ENCODE measurements at places on chromosomes 6 and 20. TPM values are rescaled to one million over a fixed set of nuclear protein-coding genes. Genes with fewer than 3 reads are reported as not detected.

- DNase-seq = no peak
Observed at GRCh38 chr20:64041781-64042053, 5.7 kb downstream of the C20orf204 start.

The CLPSL2 gene
- total RNA-seq = not detected

- DNase-seq = no peak
Observed at GRCh38 chr6:52227495-52227894, 16.8 kb downstream of the IL17F start.

The SPTLC3 gene
- 2.2 TPM for total RNA-seq

The PDE10A gene
- total RNA-seq = 25.1 TPM

The LAMA5 gene
- 101 TPM for total RNA-seq

DNA sequence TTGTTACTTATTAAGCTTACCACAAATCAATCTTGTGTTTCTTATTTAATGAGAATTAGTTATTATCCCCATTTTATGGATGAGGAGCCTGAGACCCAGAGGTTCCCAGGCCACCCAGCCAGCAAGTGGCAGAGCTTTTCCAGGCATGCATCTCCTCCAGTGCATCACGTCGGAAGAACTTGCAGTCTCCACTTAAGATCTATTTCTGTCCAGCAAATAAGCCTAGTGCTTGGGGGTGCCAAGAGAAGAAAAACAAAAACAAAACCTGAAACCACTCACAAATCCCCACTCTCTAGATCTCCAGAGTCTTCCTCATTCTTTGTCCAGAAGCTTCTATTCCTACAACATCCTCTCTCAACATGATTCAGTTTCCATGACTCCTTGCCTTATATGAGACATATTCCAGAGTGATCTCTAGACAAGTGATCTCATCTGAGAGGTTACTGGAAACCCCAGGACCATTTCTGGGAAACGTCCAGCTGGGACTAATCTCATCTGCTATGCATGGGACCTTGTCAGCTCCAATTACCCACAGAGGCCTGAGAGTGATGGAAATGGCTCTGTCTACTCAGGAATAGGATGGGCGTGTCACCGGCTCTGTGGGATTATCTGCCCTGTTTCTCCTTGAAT, 4.1 kb downstream of the GUCA1B start:
- no peak for DNase-seq
